ENCODE measurements at places on chromosomes 13 and 19.
A peak's percentile ranks its signal among the peaks of the same experiment; 100 is the strongest.

DNA sequence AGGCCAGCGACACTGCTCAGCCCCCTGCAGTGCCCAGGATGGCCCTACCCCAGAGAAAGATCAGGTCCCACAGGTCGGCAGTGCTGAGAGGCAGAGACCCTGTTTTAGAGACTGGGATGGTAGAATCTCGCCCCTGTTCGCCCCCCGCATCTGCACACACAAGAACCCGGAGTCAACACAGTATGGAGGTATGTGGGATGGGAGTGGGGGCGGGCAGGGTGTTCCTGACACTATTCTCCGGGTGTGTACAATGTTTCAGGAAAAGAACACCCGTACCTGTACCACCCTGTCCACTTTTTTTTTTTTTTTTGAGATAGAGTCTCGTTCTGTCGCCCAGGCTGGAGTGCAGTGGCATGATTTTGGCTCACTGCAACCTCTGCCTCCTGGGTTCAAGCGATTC, 19.3 kb downstream of the PIP5K1C start:
- DNase-seq = no peak

DNA sequence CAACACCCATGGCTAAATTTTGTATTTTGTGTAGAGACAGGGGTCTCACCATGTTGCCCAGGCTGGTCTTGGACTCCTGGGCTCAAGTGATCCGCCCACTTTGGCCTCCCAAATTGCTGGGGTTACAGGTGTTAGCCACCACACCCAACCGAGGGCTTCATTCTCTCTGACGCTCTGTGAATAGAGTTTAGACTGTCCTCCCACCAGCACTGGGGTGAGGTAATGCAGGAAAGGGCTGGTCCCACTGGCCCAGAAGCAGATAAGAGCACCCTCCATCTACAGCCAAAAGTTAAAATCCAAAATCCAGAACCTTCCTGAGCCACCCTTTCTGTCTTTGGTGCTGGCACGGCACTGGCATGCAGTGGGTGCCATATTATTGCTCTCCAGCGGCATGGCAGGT, 31.8 kb upstream of the HOMER3 start:
- no peak for DNase-seq

DNA sequence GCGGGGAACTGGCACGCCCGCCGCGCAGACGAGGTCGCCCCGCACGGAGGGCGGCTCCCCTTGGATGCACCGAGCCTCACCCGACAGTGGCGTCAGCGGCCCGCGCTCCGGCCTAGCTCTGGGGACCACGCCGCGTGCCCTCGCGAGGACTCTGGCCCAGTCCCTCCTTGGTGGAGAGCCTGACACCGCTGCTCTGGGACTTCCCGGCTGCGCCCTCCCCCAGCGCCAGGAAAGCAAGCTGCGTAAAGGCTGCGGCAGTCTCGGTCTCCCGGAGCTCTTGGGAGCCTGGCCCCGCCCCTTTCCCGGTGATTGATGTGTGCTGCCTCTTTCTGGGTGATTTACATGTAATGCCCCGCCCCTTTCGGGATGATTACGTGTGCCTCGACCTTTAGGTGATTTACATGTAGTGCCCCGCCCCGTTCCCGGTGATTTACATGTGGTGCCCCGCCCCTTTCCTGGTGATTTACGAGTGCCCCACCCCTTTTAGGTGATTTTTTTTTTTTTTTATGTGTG, at the start of gene LENG9:
TSS of gene LENG9 (minus strand) at position 248 of the 513 bp plus-strand sequence. CDS start 252 bp downstream, outside the sequence.
- DNase-seq = peak; percentile 91

DNA sequence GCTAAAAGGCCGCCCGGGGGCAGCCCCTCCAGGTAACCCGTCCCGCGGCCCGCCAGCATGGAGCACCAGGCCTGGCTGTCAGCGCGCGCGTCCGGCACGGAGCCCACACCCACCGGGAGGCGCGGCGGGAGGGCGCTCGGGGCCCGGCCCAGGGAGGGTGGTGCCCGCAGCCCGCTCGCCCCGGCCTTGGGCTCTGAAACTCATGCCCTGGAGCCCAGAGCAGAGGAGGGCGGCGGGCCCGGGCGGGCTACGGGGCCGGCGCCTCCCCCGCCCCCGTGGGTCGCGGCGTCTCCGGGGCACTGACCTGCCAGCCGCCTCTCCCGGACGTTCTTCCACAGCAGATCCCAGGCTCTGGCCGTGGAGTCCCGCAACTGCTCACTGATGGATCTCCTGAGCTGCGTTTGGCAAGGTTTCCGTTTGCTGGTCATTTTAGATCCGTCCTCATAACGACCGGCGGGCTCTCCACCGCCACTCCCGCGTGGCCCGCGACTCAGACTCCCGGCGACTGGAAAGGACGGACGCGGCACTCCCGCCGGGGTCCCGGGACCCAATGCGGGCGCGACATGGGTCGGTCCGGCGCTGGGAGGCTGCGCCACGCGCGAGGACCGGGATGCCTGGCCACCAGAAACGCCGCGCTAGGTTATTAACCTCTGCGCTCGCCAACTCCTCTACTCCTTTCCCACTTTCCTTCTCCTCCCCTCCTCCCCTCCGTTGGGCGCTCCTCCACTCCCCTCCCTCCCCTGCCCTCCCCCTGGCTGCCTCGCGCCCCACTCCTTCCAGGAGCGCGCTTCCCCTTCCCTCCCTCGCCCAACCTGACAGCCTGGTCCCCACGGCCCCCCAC, 64.7 kb upstream of the STARD13 start:
- DNase-seq = no peak

GRCh38 chr19:8342316-8342683, 762 bp downstream of the KANK3 start:
- no peak for DNase-seq

DNA sequence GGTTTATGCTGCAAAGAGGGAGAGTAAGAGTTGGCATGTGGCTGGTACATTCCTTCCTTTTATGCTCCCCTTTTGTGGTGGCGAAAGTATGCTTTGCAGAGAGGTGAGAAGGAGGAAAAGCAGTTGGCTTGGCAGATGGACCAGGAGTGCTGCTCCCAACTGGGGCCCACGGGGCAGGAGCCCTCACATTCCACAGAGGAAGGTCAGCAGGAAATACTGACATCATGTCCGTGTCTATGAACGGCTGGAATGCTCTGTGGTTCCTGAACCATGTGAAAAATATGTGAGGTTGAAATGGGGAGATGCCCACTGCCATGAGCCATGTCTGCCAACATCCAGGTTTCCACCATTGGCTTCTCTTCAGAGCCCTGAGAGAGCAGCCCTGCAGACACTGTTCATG, 33.3 kb upstream of the GAS6 start:
- DNase-seq = no peak

DNA sequence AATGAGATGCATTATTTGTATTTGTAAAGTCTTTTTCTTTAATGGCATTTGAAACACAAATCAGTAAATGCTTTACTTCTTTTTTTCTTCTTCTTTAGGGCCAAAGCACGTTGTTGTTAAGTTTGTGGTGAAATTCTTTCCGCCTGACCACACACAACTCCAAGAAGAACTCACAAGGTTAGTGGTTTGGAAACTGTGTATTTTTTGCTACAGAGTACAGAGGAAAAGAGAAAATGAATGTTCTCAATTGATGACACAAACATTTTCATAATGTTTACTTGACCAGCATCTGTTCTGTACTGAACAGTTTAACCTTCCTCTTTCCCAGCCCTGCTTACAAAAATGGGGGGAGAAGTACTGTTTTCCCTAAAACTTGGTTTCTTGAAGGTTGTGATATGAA, 190.9 kb upstream of the RNF113B start:
- DNase-seq = no peak

DNA sequence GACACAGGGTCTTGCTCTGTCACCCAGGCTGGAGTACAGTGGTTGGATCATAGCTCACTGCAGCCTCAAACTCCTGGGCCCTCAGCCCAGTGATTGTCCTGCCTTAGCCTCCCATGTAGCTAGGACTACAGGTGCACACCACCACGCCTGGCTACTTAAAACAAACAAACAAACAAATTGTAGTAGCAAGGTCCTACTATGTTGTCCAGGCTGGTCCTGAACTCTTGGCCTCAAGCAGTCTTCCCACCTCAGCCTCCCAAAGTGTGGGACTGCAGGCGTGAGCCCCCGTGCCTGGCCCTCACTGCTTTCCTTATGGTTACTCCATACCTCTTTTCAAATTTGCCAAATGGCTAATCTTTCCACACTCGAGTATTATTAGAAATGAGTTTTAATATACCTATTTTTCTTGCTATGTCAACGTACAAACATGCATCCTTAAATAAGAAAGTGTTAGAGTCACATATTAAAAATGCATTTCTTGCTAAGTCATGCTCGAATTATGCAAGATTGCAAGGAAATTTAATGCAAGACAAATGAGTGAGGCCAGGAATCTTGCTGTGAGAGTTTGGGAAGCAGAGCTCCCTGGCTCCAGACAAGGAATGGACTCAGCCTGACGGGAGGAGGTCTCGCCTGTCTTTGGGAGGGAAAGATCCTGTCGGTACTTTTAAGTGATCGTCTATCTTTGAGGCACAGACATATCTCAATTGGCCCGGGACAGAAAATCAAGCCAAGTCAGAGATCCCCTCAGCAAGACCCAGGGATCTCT, 39.4 kb downstream of the RFX2 start:
- no peak for DNase-seq

DNA sequence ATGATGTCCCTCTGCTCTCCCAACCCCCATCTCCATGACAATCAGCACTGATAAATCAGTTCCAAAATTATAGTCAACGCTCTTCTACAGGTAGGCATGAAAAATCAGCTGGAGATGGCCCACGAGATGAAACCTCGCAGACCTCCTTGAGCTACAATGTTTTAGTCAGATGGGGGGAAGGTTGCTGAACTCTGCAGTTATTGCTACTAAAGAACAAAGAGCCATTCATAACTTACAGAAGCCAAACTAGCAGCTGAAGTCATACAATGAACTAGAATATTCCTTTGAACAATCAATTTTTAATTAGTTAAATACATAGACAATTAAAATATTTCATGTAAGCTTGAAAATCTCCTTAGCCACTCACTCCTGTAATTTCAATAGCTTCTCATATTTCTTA, 179.2 kb downstream of the NHLRC3 start:
- DNase-seq = no peak

DNA sequence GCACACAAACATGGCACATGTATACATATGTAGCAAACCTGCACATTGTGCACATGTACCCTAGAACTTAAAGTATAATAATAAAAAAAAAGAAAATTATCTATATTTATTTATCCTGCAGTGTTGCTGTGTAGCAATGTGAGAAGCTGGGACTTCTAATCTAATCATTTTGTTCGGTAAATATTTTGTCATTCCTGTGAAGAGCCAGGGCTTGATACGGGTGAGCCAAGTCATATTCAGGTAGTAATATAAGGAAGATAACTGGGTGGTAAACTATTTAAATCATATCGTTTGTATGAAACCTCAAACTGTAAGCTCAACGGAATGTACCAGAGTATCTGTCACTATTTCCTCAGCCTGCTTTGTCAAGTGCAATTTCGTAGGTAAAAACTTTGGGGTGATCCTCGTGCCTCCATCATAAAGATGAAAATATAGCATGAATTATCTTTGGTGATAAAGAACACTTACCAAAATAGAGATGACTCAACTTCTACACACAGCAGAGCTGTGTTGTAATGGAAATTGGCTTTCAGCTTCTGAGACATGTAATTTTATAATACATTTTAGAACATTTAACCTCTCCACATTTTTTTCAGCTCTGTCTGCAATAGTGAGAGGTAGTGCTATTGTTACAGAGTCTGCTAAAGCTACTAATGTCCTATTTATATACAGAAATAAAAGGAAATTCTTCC, 92.9 kb downstream of the PCDH9 start:
- no peak for DNase-seq

- DNase-seq = no peak
Measured at GRCh38 chr13:18971576-18972219, 209.9 kb downstream of the TUBA3C start.

DNA sequence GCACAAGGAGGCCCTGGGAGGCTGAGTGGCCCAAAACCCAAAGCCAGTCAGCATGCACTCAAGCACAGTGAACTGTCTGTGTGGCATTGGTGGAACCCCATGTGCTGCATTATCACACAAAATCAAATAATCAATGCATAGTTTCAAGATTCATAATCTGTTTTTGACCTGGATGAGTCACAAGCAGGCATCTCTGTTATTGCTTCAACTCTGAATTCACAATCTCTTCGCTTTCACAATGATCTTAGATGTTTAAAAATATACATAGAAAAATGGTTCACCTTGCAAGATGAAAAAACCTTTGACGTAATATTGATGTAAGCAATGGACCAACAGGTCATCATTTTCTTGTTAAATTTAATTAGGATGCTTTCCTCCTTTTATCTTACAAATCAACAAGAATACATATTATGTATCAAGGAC, 455.4 kb downstream of the IRS2 start:
- DNase-seq = no peak

DNA sequence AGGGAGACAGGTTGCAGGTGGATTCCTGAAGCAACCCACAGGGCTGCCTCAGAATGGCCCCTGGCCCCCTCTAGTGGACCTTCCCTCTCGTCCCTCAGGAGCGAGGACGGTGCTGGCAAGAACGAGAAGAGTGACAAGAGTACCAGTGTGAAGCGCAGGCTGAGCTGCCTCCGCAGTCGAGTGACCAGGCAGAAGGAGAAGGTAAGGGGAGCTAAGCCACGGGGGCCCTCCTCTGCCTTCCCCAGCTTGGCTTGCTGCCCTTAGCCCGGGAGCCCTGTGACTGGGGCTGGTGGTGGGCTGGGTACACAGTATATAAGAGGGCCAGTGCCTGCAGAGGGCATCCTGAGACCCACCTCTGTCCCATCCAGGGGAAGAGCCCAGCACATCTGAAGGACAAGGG, 34.0 kb downstream of the ARHGEF18 start:
- DNase-seq = no peak

GRCh38 chr19:40726279-40726678, 9.4 kb downstream of the ITPKC start:
- no peak for DNase-seq

DNA sequence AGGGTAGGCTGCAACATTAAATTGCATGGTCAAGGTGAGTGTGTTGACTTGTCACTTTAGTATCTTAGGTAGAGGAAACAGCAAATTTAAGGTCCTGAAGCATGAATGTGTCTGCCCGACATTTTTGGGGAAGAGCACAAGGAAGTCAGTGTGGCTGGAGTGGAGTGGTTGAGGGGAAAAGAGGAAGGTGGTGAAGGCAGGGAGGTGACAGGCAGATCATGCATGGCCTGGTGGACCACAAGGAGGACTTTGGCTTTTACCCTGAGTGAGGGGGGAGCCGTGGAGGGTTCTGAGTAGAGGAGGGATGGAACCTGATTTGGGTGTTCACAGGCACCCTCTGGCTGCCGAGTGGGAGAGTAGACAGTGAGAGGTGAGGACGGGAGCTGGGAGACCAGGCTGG, 168.0 kb downstream of the IER2 start:
- no peak for DNase-seq

DNA sequence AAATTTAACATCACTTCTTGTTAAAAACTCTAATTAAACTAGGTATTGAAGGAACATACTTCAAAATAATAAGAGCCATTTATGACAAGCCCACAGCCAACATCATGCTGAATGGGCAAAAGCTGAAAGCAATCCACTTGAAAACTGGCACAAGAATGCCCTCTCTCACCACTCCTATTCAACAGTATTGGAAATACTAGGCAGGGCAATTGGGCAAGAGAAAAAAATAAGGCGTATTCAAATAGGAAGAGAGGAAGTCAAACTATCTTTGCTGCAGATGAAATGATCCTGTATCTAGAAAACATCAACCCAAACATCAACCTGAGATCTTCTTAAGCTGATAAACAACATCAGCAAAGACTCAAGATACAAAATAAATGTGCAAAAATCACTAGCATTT, 15.6 kb upstream of the LILRB1 start:
- no peak for DNase-seq

- DNase-seq = no peak
Measured at GRCh38 chr19:47429140-47429793, 9.9 kb upstream of the MEIS3 start.

Measured in activated CD4-positive, alpha-beta T cell treated with anti-CD3 and anti-CD28 coated beads, Interleukin-2, amount 50 U/mL, for 1 hour (primary cell).